ENCODE measurements at places on chromosomes 13 and 19. TPM values are rescaled to one million over a fixed set of nuclear protein-coding genes. Genes with fewer than 3 reads are reported as not detected.

DNA sequence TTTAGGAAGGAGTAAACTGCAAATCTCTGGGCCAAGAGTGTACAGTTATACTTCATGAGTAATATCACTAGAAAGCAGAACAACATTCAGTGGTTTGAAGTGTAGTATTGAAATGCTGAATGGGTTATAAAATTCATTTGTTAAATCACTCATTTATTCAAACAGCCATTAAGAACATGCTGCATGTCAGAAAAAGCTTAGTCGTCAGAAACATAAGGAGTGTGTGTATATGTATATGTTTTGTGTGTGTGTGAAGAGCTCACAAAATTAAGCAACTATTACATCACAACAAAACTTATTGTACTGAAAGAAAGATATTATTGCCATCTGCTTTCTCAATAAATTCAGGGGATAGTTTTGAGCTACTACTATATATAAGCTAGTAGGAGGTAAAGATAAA lies 165.4 kb upstream of the PCDH9 start:
- no peaks in the 10 kb centered on the region for H3K4me1 ChIP-seq
- no peak overlapping the region for H3K27ac ChIP-seq
- no peaks in the 10 kb centered on the region for H3K36me3 ChIP-seq
- H3K4me3 ChIP-seq, result no peak overlapping the region

- peak overlapping the region; percentile 96 for H3K4me3 ChIP-seq
- H3K4me1 ChIP-seq, result peaks cover 44% of the 10 kb centered on the region
- H3K27me3 ChIP-seq, result no peaks in the 10 kb centered on the region
Observed at GRCh38 chr13:102800145-102801041, 1.5 kb downstream of the BIVM start.

- no peak overlapping the region for H3K27ac ChIP-seq
- H3K4me1 ChIP-seq, result no peaks in the 10 kb centered on the region
- no peak overlapping the region for H3K4me3 ChIP-seq
- H3K27me3 ChIP-seq, result peaks cover 3% of the 10 kb centered on the region
- no peaks in the 10 kb centered on the region for H3K36me3 ChIP-seq
- DNase-seq, result no peak
Observed at GRCh38 chr13:73572824-73573223, 514.0 kb downstream of the KLF5 start.

- no peak overlapping the region for H3K27ac ChIP-seq
- no peaks in the 10 kb centered on the region for H3K27me3 ChIP-seq
- no peaks in the 10 kb centered on the region for H3K36me3 ChIP-seq
- H3K4me1 ChIP-seq, result no peaks in the 10 kb centered on the region
- H3K4me3 ChIP-seq, result no peak overlapping the region
Observed at GRCh38 chr13:55013051-55013450, 1984.4 kb downstream of the OLFM4 start.

- no peaks in the 10 kb centered on the region for H3K36me3 ChIP-seq
- no peak for DNase-seq
- no peaks in the 10 kb centered on the region for H3K4me1 ChIP-seq
- H3K27ac ChIP-seq, result no peak overlapping the region
Observed at GRCh38 chr13:26964278-26965250, 204.0 kb upstream of the GPR12 start.

DNA sequence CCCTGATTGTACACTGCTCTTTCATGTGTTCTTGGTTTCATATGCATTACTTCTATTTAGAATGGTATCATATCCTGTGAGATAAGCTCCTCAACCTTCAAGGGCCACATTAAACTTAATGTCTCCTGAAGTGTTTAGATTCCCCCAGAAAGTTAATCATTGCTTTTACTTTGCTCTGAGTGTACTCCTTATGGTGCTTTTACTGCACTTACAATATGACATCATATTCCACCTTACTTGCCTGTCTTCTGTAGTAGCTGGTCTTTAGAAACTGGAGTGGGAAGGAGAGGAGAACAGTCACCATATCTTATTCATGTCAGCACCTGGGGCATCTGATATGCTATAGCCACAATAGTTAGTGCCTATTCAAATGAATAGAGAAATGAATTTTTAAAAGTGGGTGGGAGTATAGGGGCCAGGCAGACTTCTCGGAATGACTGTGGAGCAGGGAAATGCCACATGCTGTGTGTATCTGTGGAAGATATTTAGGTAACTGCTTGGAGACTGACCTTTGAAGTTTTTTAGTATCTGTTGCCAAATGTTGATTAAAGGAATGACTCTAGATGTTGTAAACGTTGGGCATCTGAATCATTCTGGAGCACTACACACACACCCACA lies 40.2 kb downstream of the SLAIN1 start:
- no peak for DNase-seq
- no peak overlapping the region for H3K27ac ChIP-seq
- H3K4me3 ChIP-seq, result no peak overlapping the region
- peaks cover 15% of the 10 kb centered on the region for H3K4me1 ChIP-seq

GRCh38 chr13:91643394-91643793 lies 245.0 kb downstream of the GPC5 start:
- H3K4me1 ChIP-seq, result no peaks in the 10 kb centered on the region
- no peaks in the 10 kb centered on the region for H3K27me3 ChIP-seq
- H3K4me3 ChIP-seq, result no peak overlapping the region
- H3K36me3 ChIP-seq, result no peaks in the 10 kb centered on the region
- no peak for DNase-seq
- H3K27ac ChIP-seq, result no peak overlapping the region

DNA sequence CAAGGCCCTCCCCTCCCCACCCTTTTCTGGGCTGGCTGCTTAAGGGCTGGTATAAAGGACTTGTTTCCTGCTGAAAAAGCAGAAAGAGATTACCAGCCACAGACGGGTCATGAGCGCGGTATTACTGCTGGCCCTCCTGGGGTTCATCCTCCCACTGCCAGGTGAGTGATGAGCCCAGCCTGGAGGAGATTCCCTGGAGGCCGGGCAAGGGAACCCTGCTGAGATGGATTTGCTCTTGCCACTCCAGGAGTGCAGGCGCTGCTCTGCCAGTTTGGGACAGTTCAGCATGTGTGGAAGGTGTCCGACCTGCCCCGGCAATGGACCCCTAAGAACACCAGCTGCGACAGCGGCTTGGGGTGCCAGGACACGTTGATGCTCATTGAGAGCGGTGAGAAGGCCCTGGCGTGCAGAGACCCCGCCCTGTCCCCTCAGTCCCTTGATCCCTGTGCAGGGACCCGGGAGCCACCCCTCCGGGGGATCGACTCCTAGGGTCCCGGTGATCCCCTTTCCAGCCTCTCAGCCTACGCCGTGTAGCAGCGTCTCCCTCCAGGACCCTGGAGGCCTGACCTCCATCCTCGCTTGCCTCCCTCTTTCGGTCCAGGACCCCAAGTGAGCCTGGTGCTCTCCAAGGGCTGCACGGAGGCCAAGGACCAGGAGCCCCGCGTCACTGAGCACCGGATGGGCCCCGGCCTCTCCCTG lies at the start of gene CD177:
CD177 (plus strand) TSS at position 81 of the 699 bp plus-strand sequence; CDS start at position 110, 29 bp downstream.
- H3K36me3 ChIP-seq, result no peaks in the 10 kb centered on the region
- no peaks in the 10 kb centered on the region for H3K4me1 ChIP-seq
- H3K27me3 ChIP-seq, result peaks cover 19% of the 10 kb centered on the region

DNA sequence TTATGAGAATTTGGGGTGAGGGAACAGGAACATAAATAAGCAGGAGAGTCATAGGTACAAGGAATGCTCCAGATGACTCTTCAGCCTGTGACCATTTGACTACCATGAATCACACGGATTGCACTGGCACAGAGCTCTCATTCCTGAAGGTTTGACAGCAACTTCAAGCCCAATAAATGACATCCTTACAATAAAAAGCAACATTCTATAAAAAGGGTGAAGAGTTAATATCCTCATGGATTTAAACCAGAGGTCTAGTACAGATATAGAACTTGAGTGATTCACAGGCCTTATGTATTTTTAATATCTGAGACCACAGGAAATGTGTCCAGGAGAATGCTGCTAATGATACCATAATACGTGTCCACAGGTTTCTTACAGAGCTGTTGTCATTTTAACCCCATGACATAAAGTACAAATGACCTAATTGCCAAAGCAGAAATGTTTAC lies 158.1 kb downstream of the IRS2 start:
- no peak overlapping the region for H3K4me3 ChIP-seq
- no peak overlapping the region for H3K27ac ChIP-seq
- H3K36me3 ChIP-seq, result peaks cover 2% of the 10 kb centered on the region
- no peak for DNase-seq
- no peaks in the 10 kb centered on the region for H3K27me3 ChIP-seq

GRCh38 chr19:15177269-15178116 lies 23.3 kb downstream of the NOTCH3 start:
- H3K4me3 ChIP-seq, result no peak overlapping the region
- peaks cover 4% of the 10 kb centered on the region for H3K27me3 ChIP-seq
- no peaks in the 10 kb centered on the region for H3K36me3 ChIP-seq
- H3K4me1 ChIP-seq, result peaks cover 4% of the 10 kb centered on the region
- H3K27ac ChIP-seq, result no peak overlapping the region

- H3K4me3 ChIP-seq, result no peak overlapping the region
- H3K27ac ChIP-seq, result no peak overlapping the region
- H3K27me3 ChIP-seq, result no peaks in the 10 kb centered on the region
- peaks cover 1% of the 10 kb centered on the region for H3K36me3 ChIP-seq
Observed at GRCh38 chr13:48159401-48159800, 64.5 kb upstream of the MED4 start.

GRCh38 chr13:50401049-50401505 lies 385.8 kb downstream of the KCNRG start:
- H3K36me3 ChIP-seq, result no peaks in the 10 kb centered on the region
- H3K27me3 ChIP-seq, result peaks cover 5% of the 10 kb centered on the region
- no peak for DNase-seq
- no peaks in the 10 kb centered on the region for H3K4me1 ChIP-seq
- no peak overlapping the region for H3K27ac ChIP-seq

DNA sequence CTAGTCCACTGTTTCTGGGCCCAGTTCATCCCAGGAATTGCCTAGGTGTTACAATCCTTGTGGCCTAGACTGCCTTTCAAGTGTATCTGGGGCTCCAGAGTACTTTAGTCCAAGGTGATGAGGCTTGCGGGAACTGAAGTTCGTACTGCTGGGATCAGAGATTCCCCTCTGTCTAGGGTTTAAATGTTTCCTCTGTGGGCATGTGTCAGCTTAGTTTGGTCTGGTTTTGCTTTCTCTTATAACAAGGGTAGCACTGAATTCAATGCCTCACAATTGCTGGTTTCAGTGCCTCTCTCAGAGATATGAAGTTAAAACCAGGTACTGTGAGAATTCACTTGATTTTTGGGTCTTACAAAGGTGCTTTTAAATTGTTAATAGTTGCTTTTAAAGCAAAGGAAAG lies 30.8 kb downstream of the RGCC start:
- peaks cover 25% of the 10 kb centered on the region for H3K4me1 ChIP-seq
- DNase-seq, result no peak
- H3K27ac ChIP-seq, result peak overlapping the region; percentile 66
- H3K36me3 ChIP-seq, result peaks cover 7% of the 10 kb centered on the region
- H3K27me3 ChIP-seq, result no peaks in the 10 kb centered on the region

DNA sequence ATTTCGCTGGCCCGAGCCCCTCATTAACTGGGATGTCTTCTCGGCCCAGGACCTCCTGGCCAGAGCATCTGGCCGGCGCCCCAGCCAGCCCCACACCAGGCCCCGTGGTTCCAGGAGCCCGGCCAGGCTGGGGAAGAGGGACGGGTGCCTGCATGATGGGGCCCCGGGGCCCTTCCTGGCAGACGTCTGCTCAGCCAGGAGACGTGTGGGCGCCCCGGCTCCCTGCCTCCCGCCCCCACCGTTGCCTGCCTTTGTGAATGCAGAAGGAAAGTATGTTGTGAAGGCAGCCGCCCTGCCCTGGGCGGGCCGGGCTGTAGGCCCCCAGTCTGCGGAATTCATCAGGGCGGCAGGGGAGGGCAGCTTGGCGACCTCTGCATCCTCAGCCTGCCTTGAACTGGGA lies 4.4 kb upstream of the COMP start:
- no peaks in the 10 kb centered on the region for H3K4me1 ChIP-seq
- peaks cover 55% of the 10 kb centered on the region for H3K27me3 ChIP-seq

GRCh38 chr13:40776232-40776631 lies 5.2 kb upstream of the MRPS31 start:
- no peaks in the 10 kb centered on the region for H3K36me3 ChIP-seq
- H3K4me1 ChIP-seq, result peaks cover 37% of the 10 kb centered on the region
- DNase-seq, result peak; percentile 57
- no peaks in the 10 kb centered on the region for H3K27me3 ChIP-seq
- H3K27ac ChIP-seq, result peak overlapping the region; percentile 100
- H3K4me3 ChIP-seq, result peak overlapping the region; percentile 65

GRCh38 chr19:17605761-17606589 lies 50.5 kb downstream of the COLGALT1 start:
- peaks cover 7% of the 10 kb centered on the region for H3K4me1 ChIP-seq
- DNase-seq, result peak; percentile 87
- peaks cover 35% of the 10 kb centered on the region for H3K27me3 ChIP-seq
- H3K36me3 ChIP-seq, result no peaks in the 10 kb centered on the region

DNA sequence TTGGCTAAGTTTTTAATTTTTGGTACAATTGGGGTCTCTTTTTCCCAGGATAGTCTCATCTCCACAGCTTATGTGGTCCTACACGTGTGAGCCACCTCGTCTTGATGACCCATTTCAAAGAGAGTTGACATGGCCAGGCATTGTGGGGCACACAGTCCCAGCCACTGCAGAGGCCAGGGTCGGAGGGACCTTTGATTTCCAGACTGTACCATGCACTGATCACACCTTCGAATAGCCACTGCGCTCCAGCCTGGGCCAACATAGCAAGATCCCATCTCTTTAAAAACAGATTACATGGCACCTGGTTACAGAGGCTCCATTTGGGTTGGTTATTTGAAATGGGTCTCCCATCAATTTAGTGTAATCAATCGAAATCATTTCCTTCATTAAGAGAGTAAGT lies 71.6 kb downstream of the DPRX start:
- no peak for DNase-seq
- no peak overlapping the region for H3K4me3 ChIP-seq
- H3K27me3 ChIP-seq, result no peaks in the 10 kb centered on the region
- H3K36me3 ChIP-seq, result no peaks in the 10 kb centered on the region
- H3K27ac ChIP-seq, result no peak overlapping the region

- H3K27ac ChIP-seq, result no peak overlapping the region
- H3K4me3 ChIP-seq, result peak overlapping the region; percentile 90
- H3K27me3 ChIP-seq, result peaks cover 11% of the 10 kb centered on the region
- H3K36me3 ChIP-seq, result no peaks in the 10 kb centered on the region
- peaks cover 26% of the 10 kb centered on the region for H3K4me1 ChIP-seq
Observed at GRCh38 chr19:17468302-17469091, 1.8 kb upstream of the SLC27A1 start.

GRCh38 chr13:99871249-99871898 lies 100.2 kb downstream of the ZIC5 start:
- H3K27ac ChIP-seq, result no peak overlapping the region
- peaks cover 3% of the 10 kb centered on the region for H3K4me1 ChIP-seq
- no peak for DNase-seq
- peaks cover 6% of the 10 kb centered on the region for H3K27me3 ChIP-seq
- H3K36me3 ChIP-seq, result no peaks in the 10 kb centered on the region

Gene MEIOSIN
- total RNA-seq, result not detected

Gene UBE2L5
- total RNA-seq, result not detected

Gene C2CD4C
- not detected for total RNA-seq

Gene ADAMTS10
- 3.3 TPM for total RNA-seq

Gene IL11
- 0.68 TPM for total RNA-seq

Gene ZNF560
- not detected for total RNA-seq

Gene FBXL12
- total RNA-seq, result 30.8 TPM

Gene POGLUT2
- 21.6 TPM for total RNA-seq

Gene PALM3
- total RNA-seq, result not detected

Gene KCNRG
- total RNA-seq, result 0.21 TPM
